ENCODE measurements at places on chromosomes 3 and 15.

DNA sequence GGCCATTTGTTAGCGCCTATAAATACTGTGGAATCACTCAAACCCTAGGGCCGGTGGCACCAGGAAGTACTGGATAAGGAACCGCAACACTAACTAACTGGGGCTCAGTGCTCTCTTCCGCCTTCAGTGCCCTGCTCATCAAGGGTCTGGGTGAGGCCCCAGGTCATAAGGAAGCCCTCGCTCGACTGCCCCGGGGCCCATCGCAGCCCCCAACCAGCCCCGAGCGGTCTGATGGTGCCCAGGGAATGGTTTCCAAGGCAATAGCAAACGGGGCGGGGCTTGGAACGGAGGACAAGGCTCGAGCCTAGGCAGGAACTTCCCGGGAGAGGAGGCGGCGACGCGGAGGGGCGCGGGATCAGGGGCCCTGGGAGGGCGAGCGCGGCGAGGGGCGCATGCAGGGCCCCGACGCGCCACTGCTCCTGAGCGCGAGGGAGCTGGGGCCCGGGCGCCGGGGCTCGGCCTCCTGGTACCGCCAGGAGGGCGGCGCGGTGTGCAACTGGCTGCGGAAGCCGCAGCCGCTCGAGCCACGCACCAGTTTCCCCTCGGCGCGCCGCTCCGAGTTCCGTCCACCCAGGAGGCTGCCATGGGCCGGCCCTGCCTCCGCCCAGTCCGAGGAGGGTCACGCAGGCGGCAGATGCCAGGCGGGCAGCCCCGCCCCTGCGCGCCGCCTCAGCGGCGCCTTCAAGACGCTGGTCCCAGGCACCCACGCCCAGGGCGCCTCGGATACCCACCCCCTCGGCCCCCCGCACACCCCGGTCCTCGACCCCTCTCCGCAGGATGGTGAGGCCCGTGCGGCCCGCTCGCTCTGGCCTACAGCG is at the start of gene TTLL3:
TSS of gene TTLL3 (plus strand) at position 648 of the 818 bp plus-strand sequence. CDS start 400 bp downstream, outside the sequence.
- no peak for DNase-seq

DNA sequence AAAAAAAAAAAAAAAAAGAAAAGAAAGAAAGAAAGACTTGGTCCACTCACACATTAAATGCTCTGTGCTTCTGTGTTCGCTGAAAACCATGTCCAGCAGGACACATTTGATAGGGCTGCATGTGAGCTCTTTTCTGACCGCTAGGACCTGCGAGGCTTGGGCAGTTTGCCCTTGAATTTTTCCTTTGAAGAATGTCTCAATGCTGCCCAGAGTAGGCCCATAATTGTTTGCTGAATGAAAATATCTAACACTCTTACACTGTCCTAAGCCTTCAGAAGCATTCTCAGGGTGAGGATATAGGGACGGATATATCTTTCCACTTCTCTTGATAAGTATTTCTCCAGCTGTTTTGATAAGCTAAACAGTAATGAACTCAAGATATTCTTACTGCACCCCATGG is 6.0 kb downstream of the KIF9 start:
- no peak for DNase-seq

DNA sequence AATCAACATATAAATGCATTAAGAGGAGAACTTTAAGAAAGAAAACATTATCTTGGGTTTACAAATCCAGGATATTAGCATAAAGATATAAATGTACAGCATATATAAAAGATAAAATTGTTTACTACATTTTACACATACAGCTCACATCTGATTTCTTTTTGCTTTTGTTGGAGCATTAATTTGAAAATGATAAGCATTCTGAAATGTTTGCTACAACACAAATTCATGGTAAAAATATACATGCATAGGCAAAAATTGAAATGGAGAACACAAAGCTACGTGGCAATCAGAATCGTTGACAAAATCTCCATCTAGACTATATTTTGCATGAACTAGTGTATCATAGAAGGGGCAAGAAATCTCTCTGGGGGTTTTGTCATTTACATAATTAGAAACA is 159.1 kb downstream of the TIGIT start:
- no peak for DNase-seq

GRCh38 chr3:193946945-193947344 is 189.0 kb upstream of the HES1 start:
- no peak for DNase-seq

DNA sequence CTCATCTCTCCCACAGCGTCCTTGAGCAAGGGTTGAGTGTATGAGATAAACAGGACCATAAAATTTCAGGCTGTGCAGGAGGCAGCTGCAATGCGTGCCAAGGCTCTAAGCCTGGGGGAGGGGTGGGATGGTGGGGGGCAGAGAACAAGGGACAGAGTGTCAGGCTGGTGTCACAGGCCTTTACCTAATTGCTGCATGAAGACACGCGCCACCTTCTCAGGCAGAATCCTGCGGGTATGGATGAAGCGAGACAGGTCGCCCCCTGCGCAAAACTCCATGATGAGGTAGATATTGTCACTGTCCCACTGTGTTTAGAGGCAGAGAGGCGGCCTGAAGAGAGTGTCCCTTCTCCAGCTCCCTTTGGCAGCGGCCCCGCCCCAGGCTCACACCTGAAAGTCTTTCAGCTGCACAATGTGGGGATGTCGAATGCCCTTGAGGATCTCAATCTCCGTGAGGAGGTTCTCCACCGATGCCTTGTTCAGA is 1.0 kb downstream of the ULK3 start:
- no peak for DNase-seq

GRCh38 chr3:127170814-127171213 is 22.1 kb upstream of the PRR23E start:
- no peak for DNase-seq

- no peak for DNase-seq
Measured at GRCh38 chr3:144638009-144638408, 666.4 kb downstream of the DIPK2A start.

GRCh38 chr3:100158918-100159330 is 44.6 kb upstream of the FILIP1L start:
- no peak for DNase-seq

- no peak for DNase-seq
Measured at GRCh38 chr3:139721370-139721769, 43.6 kb upstream of the NMNAT3 start.

- no peak for DNase-seq
Measured at GRCh38 chr3:184593220-184593927, 31.8 kb downstream of the EPHB3 start.

- DNase-seq = no peak
Measured at GRCh38 chr15:59283717-59284391, 77.2 kb downstream of the LDHAL6B start.

DNA sequence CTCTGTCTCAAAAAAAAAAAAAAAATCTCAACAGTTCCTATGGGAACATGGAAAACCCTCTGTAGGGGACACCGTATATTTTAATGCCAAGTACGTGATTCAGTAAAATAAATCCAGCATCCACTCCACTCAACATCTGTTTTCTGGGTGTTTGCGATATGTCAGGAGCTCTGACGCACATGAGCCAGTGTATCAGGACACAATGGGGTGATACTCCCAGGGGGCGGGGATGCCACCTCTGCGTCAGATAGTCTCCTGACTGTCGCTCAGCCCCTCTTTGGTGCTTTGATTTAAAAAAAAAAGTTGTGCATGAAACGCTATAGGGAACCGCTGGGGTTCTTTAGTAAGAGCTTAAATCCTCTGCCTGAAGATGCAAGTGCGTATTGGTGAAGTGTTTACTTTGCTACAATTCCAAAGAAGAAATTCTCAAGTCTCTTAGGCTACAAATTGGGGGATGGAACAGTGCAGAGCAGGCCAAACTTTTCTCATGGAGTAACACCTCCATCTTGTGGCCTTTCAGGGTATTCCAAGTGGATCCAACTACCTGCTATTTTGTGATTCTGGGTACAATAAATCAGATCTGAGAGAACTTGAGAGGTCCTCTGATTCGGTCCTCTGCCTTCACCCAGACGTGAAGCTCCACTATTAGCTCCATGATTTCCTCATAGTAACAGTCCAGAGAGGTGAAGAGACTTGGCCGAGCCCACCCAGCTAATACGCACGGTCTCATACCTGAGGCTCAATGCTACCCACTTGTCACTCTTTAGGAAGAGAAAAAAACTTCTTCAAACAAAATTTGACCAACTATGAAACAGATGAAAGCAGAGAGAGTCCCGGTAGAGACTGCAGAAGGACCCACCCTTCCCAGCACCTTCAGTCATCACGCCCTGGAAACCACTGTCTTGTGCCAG is 9.3 kb upstream of the NR2E3 start:
- DNase-seq = no peak

DNA sequence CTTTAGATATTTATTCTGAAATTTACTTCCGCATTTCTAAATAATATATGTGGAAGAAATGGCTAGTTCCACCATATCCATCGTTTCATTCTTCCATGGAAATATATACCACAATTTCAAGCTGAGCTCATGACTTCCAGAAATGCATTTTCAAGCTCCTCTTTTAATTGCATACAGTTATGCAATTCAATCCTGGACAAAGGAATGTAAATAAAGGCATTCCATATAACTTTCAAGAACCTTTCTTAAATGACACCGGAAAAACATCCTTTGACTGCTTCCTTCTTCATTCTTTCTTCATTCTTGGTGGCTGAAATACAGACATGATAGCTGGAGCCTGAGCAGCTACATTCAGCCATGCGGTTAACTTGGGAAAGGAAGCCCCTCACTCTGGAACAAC is 185.2 kb upstream of the GADL1 start:
- DNase-seq = no peak

- DNase-seq = no peak
Measured at GRCh38 chr3:193640728-193641439, 47.9 kb downstream of the OPA1 start.

DNA sequence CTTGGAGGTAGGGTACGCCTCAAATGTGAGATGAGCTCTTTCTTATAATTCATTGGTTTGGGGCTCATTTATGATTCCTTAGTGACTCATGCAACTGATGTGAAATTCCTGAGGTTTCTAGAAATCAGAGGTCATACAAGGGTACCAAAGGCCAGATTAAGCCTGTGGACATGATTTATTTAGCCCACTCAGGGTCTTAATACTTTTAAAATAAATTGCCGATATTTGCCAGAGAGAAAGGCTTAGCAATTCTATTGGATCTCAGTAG is 289.0 kb downstream of the NEK10 start:
- DNase-seq = no peak

DNA sequence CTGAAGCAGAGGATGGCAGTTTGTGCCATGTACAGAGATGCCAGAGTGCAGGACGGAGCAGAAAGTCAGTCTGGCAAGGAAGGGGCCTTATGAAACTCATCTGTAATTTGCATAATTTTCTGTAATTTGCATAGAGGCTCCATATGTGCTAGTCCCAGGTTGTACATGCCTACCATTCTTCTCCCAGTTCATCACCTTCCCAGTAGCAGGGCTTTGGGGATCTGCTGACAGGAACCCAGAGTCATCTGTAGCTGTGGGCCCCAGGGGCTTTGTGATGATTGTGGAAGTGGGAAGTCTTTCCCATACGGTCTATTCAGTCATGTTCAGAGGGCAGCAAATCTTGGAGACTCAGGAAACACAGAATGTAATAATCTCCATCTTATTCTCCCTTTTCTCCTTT is 42.4 kb upstream of the SIAH2 start:
- no peak for DNase-seq

- peak; percentile 33 for DNase-seq
Measured at GRCh38 chr15:69939513-69940440, 157.9 kb downstream of the TLE3 start.
